NCI-H2081 treated with DMSO at 0.1 percent for 48 hours (cell line): ENCODE measurements at places on chromosomes 7 and 10.

DNA sequence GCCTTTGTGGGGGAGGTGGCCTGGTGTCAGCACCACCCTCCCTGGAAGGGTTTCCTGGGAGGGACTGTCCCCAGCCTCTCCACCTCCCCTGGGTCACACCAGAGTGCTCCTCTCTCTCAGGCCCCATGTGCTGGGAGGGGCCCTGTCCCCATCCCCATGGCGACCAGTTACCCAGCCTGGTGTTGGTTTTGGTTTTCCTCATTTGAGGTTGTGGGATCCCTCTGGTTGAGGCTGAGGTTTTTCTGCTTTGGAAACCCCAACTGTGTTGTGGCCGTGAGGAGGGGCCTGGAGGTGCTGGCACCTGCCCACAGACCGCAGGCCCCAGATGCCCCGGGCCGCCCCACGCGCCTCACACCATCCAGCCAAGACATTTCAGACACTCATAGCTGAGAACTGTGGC, 106.3 kb downstream of the GRK5 start:
- no peak for DNase-seq

DNA sequence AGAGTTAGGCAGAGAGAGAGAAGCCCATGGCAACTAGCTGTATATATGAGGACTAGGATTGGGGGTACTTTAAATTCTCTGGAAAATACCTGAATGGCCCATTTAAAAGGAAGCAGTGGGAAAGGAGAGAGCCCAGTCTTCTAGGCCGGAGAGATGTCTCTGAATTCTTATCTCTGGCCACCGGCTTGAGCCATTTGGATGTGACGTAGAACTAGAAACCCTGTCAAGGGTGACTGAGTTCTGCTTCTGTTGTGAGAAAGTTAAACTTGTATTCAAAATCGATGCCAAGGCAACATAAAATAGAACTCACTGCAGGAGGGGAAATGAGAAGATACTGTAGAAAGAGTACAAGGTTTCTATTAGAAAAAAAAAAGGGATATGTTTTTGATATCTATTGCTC, 6.3 kb upstream of the GSTK1 start:
- DNase-seq: no peak

GRCh38 chr10:35903021-35903420, 260.9 kb upstream of the FZD8 start:
- DNase-seq: no peak

DNA sequence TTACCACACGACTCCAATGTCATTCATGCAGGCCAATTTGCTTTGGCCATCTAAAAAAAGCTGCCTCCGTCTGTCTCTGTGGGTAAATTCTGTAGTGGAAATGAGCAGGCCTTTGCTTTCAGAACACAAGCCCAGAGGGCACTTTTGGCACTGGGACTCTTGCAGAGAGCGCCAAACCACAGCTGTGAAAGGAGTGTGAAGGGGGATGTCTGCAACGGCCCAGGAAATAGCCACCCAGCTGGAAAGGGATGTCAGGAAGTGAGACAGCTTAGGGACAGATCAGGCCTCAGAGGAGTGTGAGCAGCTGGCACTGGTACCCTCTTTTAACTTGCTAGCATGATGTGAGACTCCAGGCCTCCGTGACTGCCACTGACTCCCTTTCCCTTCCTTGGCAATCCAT, 152.4 kb downstream of the DKK1 start:
- no peak for DNase-seq

- DNase-seq: no peak
These were observed 41.3 kb downstream of the CUBN start for GRCh38 chr10:17088118-17088806.

- DNase-seq: no peak
These were observed 21.8 kb downstream of the DHX32 start for GRCh38 chr10:125859128-125859817.

DNA sequence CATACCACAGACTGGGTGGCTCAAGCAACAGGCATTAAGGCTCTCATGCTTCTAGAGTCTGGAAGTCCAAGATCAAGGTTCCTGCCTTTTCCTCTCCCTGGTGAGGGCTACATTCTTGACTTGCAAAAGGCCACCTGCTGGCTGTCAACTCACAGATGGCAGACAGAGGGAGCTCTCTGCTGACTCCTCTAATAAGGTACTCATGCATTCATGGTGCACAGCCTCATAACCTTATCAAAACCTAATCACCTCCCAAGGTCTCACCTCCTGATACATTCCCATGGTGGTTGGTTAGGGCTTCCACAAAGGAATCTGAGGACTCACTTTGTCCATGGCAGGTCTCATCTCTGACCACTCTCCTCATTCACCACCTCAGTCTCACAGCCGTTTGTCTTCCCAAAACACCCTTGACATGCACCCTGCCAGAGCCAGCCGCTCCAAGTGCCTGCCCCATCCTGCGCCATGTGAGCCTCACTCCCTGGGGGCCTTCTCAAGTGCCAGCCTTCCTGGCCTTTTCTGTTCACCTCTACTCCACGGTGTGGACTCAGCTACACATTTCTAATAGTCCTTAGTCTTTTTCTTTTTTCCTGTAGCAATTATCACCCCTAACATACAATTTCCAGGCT, 400.3 kb upstream of the ADARB2 start:
- DNase-seq: no peak

GRCh38 chr7:43873300-43873699, 4.0 kb upstream of the MRPS24 start:
- no peak for DNase-seq
